GM18507 (cell line): ENCODE measurements at places on chromosomes 4 and X.

- DNase-seq = no peak
Observed at GRCh38 chr4:184795214-184795844, 30.4 kb downstream of the ACSL1 start.

DNA sequence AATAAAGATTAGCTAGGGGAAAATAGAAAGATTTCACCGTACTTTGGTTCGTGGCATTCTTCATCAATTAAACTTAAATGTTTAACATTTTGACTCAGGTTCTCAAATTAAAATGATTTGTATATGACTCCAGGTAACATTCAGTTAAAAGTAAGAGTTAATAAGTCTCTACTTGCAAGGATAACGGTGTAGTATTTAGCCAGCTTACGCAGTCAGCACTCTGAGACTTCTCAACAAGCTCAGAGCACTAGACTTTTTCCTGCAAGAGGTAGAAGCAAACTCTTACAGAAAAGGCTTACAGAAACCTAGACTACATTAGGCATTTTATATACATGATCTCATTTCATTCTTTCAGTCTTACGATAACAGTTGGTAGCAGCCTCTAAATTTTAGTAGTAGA lies 96.4 kb upstream of the PPARGC1A start:
- no peak for DNase-seq

DNA sequence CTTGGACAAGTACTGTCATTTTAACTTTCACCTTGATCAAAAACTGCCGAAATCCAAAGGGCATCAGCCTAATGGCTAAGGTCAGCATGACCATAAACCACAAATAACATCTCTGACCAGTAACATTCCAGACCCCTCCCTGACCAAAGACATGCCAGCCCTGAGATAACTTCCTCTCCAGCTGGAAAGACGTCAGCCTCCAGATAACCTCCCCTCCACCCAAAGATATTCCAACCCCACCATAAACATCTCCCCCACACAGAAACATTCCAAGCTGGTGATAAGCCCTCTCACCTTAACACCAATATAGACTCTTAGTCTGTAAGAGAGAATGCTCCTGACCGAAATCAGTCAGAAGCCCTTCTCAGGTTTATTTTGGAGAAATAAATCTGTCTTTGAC lies 7.4 kb downstream of the PPP1R2C start:
- no peak for DNase-seq

GRCh38 chrX:9824554-9824953 lies 38.3 kb downstream of the SHROOM2 start:
- no peak for DNase-seq

- no peak for DNase-seq
Observed at GRCh38 chrX:125736008-125736729, 416.5 kb downstream of the TEX13C start.

DNA sequence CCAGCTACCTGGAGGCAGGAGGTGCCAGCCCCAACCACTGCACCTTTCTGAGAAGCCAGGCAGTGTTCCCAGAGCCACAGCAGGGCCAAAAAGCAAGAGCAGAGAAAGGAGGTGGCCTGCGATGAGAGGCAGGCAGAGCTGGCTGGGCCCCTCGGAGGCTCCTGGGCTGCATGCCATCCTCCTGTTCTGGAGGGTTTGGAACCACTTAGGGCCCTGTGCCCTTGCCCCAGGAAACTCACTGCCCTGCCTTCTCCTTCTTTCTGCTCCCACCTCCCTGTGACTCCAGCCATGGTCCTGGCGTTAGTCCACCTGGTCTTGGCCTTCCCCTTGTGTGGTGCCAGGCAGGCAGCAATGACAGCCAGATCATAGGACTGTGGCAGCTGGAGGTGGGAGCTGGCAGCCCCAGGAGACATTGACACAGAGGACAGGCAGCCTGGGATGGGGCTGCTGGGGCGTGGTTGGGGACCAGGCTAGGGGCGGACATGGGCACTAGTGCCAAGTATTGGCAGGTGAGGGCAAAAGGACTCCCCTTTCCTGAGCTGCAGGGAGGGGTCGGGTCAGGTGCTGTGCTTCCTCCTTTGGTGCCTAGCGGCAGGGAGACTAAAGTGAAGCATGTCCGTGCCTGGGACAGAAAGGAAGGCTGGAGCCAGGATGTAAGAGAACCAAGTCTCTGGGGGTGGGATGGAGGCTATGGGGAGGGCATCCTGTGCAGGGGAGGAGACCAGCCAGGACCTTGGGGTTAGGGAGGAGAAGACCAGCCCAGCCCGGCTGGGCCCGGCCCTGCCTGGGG lies 1.4 kb downstream of the APLN start:
- DNase-seq = no peak
